Epithelial cell of alveolus of lung (primary cell): ENCODE measurements at places on chromosomes 3 and 15. TPM values are rescaled to one million over a fixed set of nuclear protein-coding genes. Genes with fewer than 3 reads are reported as not detected.

LRRC31 gene
- not detected in 2 replicates for total RNA-seq

TEX55 gene
- total RNA-seq: not detected in 2 replicates

GOLGA6L24 gene
- not detected in 2 replicates for total RNA-seq

BOC gene
- total RNA-seq: 10.0 and 17.5 TPM in 2 replicates

CATSPER2 gene
- total RNA-seq: 0.65 TPM in 1 of 2 replicates, not detected in the other

DLL4 gene
- total RNA-seq: 0.88 and 3.1 TPM in 2 replicates
